Fibroblast of the aortic adventitia (primary cell): ENCODE measurements at places on chromosomes 5 and 9.

- no peak for DNase-seq
These were observed 19.2 kb upstream of the ZNF131 start for GRCh38 chr5:43101491-43101890.

GRCh38 chr5:30523061-30523460 is 670.4 kb upstream of the CDH6 start:
- DNase-seq, result no peak

DNA sequence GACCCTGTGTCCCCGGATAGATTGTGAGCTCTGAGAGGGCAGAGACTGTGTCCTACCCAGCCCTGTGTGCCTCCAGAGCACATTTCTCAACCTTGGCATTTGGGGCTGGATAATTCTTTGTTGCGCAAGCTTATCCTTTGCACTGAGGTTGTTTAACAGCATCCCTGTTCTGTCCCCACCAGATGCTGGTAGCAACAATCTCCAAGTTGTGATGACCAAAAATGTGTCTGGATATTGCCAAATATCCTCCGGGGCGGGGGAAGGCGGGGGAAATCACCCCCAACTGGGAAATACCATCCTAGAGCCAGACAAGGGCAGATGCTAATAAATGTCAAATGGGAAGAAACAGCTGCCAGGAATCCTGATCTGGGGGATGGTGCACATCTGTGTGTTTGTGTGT is 24.0 kb upstream of the TNIP1 start:
- DNase-seq, result peak; percentile 91

GRCh38 chr5:176366232-176366894 is 1.1 kb downstream of the ARL10 start:
- DNase-seq, result no peak

DNA sequence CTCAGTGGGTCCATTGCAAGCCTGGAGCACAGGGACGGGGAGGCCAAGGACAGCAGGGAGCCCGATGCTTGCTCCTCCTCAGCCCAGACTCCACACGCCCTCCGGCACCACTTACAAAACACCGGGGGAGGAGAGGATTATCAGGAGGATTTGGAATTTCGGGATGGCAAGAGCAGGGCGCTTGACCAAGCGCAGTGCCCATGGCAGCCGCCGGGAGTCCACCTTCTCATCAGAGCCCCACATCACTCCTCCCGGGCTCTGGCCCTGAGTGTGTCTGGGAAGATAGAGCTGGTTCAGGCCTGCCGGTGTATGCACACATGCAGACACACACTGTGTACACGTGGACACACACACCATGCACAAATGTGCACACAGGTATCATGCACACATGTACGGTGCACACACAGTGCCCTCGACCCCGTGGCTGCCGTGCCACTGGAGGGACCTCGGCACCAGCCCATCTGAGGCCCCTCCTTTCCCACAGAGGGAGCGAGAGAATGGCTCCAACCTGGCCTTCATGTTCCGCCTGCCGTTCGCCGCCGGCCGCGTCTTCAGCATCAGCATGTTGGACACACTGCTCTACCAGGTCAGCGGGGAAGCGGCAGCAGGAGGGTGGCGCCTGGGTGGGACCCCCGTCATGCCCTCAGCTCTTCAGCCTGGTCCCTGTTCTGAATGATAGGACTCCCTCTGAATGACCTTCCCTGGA is 81.7 kb downstream of the KCNT1 start:
- DNase-seq, result no peak

- no peak for DNase-seq
These were observed 230.9 kb downstream of the AUH start for GRCh38 chr9:91130796-91131318.

DNA sequence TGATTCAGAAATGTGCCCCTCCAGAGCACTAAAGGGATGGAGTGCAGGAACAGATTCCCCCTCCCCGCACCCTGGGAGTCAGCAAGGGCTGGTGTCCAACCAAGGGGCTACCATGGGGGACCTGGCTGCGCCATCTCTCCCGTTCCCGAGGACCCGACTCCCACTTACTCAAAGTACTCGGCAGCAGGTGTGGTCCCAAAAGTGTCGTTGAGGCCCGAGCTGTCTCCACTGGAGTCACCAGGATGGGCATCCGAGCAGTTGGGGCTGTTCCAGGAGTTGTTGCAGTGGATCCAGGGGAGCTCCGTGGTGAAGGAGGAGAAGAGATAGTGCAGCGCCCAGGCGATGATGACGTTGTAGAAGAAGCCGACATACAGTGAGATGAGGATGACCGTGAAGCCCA is 12.9 kb downstream of the SLC6A3 start:
- no peak for DNase-seq

GRCh38 chr9:12920437-12920836 is 145.6 kb downstream of the LURAP1L start:
- DNase-seq, result no peak

DNA sequence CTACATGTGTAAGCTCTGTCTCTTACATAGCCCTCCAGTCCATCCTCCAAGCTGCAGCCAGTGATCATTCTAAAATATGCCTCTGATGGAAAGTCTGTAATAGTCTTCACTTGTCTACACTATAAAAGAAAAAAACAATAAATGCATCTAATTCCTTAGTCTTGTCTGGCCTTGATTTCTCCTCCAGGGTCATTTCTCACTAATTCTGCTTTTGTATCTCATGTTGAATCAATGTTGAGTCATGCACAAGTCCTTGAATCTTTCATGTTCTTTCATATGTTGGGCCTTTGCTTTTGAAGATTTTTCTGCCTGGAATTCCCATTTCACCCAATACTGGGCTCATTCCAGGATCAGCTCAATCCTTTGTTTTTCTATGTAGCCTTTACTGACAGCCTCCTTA is 121.1 kb upstream of the TRIM32 start:
- DNase-seq, result peak; percentile 46

DNA sequence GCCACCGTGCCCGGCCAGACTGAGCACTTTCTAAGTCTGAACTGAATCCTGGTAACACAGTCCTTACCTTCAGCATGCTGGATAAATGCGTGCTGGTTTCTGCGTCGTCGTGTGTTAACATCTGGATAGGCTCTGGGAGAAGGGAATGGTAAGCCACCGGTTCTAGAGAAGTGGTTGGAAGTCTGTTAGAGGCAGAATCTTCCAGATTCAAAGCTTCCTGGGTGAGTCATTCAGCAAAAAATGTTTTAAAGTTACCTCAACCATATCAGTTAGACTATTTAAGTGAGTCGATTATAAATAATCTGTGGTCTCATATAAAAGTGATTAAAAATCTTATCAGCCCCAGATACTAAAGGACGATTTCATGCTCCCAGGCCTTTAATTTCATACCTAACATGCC is 256.5 kb upstream of the NFIL3 start:
- DNase-seq, result peak; percentile 40

GRCh38 chr5:126811515-126812198 is 34.7 kb downstream of the LMNB1 start:
- DNase-seq, result peak; percentile 81

GRCh38 chr5:121863753-121864285 is 12.1 kb downstream of the FTMT start:
- DNase-seq, result no peak

DNA sequence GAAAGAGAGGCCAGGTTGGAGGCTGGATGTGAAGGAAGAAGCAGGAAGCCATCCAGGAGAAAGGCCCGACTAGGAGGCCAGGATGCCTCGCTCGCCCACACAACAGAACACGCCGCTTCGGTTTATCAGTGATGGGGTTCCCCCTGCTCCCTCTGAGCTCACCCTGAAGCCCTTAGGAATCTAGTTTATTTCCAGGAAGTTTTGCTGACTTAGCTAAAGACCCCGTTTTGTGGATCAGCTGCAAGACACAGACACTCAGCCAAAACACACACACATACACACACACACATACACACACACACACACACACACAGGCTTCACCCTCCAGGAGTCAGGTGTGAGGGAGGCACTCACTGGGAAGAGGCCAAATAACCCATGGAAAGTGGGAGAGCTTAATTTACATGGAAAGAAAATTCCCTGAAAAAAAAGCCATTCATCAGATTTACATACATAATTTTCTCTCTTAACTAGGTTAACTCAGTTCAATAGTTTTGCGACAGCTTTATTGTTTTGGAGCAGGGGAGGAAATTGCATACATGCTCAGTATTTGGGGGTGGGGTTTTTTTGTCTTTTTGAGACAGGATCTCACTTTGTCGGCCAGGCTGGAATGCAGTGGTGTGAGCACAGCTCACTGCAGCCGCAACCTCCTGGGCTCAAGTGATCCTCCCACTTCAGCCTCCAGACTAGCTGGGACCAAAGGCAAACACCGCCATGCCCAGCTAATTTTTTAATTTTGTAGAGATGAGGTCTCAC is 92.7 kb upstream of the HAND1 start:
- DNase-seq, result no peak

- DNase-seq, result no peak
These were observed 26.3 kb downstream of the SLC9A3 start for GRCh38 chr5:497871-498509.

- no peak for DNase-seq
These were observed 31.0 kb upstream of the IL17B start for GRCh38 chr5:149410071-149410470.

DNA sequence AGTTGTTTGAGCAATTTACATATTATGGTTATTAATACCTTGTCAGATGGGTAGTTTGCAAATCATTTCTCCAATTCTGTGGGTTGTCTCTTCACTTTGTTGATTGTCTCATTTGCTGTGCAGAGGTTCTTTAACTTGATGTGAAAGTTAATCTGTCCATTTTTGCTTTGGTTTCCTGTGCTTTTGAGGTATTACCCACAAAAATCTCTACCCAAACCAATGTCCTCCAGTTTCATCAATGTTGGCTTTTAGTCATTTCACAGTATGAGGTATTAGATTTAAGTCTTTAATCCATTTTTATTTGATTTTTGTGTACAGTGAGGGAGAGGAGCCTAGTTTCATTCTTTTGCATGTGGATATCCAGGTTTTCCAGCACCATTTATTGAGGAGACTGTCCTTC is 82.4 kb downstream of the MRPS30 start:
- no peak for DNase-seq

- no peak for DNase-seq
These were observed 244.5 kb upstream of the VLDLR start for GRCh38 chr9:2377117-2377516.

- no peak for DNase-seq
These were observed 43.9 kb downstream of the NDUFS4 start for GRCh38 chr5:53604309-53604708.

DNA sequence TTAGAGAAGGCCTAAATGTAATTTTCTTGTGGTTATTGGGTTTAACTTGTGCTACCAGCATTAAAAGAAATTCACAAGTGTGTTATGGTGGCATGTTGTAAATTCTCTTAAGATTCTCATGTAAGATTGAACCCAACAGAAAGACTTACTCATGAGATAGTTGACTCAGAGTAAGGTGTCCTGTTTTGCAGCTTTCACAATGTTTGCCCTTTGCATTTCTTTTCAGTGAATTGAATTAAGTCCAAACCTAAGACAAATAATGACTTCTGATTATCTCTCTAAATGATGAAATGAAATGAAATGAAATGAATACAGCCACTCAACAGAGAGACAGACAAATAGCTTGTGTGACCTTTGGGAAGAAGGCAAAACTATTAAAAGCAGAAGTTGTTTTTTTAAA is 1696.9 kb upstream of the WWC1 start:
- no peak for DNase-seq

DNA sequence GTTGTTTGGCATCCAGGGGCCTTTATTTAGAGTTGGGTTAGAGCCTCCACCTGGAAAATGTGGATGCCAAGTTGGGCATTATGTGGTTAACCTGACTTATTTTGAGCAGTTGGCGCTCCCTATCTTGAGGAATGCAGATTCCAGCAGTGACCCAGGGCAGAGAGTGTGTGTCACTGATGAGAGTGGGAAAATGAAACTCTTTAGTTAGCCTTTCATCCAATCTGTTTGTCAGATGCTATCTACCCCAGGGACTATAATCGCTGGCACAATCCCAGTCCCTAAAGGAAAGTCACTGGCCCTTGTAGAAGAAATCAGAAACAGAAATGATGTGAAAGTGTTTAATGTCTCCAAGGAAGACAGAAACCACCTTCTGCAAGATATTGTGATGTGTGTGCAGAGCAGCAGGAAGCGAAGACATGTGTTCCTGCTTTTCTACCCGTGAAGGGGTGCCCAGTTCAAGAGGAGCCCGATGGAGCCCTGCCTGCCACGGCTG is 10.2 kb upstream of the STING1 start:
- DNase-seq, result peak; percentile 69

DNA sequence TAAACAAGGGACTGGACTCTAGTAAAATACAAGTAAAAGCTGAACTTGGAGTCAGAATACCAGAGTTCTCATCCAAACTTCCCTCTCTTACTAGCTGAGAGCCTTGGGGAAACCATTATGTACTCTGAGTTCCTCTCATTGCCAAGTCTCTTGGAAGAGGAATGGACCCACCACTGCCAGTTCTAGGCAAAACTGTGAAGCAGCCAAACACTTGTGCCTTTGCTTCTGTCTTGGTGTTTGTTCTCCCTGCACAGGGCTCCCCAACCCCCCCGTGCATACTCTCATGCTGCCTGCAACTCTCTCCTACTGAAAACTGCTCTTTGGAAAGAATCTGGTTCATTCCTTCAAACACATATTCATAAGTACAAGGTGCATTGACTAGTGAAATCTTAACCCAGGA is 102.6 kb downstream of the PDZD2 start:
- no peak for DNase-seq

GRCh38 chr5:126462239-126463014 is 39.2 kb downstream of the GRAMD2B start:
- DNase-seq, result peak; percentile 32
